G401 (cell line): ENCODE measurements at places on chromosomes 4 and X.

DNA sequence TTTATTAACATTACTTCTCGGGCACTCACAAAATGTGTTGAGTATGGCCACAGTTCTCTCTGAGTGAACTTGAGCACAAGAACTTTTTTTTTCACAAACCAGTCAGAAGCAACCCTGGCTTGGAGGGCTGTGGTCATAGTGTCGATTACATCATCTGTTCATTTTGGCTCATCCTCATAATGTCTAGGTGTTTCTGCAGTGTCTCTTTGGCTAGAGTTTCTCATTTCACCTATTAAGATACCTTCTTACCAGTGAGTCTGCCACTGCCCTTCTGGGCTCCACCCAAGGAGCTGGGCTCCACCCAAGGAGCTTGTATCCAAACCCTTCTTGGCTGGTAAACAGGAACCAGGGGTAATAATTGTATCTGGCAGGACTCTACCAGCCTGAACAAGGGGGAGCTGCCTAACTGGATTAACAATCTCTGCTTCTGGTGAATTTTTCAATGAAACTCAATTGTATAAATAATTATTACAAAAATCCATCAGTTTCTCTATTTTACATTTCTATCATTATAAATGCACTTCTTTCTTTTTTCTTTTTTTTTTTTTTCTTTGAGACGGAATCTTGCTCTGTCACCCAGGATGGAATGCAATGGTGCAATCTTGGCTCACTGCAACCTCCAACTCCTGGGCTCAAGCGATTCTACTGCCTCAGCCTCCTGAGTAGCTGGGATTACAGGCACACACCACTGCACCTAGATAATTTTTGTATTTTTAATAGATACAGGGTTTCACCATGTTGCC, 667.7 kb upstream of the SLIT2 start:
- no peak for DNase-seq

DNA sequence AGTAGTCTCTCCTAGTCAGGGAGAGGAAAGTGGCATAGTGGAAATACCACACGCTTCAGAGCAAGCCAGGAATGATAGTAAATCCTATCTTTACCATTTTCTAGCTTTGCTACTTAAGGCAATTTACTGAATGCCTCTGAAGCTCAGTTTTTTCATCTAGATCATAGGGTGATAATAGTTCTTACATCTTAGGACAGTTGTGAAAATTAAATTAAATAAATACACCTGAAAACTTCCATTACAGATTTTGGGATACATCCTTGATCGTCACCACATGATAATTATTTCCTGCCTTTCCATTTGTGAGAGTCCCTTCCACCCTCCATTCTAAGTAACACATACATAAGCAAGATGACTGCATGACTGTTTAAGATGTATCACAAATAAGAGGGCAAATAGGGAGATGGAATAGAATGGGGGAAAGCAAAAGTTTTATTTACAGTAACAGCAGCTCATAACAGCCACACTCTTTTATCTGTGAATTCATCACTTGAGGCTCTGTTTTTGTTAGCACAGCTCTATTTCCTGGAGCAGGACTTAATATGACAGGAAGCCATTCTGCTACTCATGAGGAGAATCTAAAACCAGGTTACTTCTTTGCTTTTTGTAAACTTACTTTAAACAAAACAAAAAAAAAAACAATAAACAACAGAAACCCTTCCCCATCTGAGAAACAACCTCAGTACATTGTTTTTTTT, 13.4 kb downstream of the P2RY10 start:
- no peak for DNase-seq

- DNase-seq, result no peak
Observed at GRCh38 chr4:110106931-110107296, 91.5 kb downstream of the ELOVL6 start.

- DNase-seq, result peak; percentile 72
Observed at GRCh38 chr4:71713611-71714203, 70.2 kb downstream of the GC start.

GRCh38 chrX:27254656-27255055, 208.5 kb downstream of the PPP4R3C start:
- DNase-seq, result no peak

- no peak for DNase-seq
Observed at GRCh38 chrX:136318156-136318555, 17.4 kb downstream of the ADGRG4 start.

DNA sequence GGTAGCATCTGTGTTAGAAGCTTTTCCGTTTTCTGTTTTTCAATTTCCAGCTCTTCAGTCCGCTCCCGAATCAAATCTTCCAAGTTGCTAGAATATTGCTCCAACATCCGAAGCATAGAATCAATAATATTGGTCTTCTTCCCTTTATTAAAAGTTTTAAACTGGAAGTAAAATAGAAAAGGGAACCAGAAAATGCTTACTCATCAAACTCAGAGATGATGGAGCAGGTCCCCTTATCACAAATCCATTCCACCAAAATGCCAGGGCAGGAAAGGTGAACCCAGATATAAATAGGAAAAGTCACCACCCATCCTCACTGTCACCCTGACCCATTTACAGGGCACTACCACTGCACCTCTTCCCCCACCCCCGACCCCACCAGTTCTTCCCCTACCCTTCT, 89.0 kb downstream of the GUCY2F start:
- DNase-seq, result no peak

DNA sequence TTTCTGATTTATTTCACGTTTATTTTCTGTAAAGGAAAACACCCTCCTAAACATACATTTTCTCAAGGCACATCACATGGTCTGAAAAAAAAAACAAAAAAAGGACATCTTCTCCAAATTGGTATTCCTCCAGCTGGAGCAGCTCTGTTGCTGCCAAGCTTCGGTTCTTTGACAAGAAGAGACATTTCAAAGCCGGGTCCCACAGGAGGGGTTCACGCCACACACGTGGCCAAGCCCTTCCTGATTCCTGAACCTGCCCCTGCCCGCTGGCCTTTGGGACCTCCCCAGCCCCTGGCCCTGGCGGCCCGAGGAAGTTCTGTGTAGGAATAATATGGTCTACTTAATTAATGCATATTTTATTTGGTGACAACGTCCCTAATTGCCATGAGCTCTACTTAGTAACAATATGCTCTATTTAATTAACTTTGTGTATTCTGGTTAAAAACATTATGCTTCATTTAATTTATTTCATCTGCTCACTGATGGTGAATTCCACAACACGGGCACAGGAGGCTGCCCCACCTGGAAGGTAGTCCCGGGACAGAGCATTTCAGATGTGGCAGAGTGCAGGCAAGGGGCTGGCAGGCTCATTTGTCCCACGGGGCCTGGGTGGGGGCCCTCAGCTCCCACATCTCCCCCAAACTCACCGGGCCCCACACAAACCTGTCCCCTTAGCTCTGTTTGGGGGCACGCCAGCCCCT, 5.4 kb upstream of the RGS12 start:
- peak; percentile 81 for DNase-seq

DNA sequence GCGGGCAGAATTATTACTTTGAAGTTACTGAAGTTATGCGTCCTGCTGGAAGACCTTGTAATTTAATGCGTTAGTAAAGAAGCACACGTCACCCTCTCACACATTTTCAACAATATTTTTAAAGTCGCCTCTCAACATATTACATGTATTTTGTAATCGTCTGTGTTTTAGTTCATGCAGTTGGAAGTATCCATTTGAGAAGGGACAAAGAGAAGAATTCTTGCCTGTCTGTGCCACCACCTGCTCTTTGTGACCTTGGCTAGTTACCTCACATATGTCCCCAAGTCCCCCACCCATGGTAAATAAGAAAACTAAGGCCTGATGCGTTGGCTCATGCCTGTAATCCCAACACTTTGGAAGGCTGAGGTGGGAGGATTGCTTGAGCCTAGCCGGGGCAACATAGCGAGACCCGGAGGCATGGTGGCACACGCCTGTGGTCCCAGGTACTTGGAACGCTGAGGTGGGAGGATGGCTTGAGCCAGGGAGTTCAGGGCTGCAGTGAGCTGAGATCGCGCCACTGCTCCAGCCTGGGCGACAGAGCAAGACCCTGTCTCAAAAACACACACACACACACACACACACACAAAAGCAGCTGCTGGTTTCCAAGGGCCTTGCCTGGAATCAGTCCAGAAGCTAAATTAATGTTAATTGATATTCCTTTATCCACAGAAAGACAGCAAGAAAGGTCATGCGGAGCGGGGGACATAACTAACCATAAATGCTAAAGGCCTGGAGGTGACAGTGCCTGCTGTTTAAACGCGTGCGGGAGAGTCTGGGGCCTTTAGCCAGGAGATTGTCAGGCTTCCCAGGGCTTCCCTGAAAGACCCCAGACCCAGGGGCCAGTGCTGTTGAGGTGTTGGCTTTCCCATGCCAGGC, 811 bp downstream of the TMEM187 start:
- no peak for DNase-seq

DNA sequence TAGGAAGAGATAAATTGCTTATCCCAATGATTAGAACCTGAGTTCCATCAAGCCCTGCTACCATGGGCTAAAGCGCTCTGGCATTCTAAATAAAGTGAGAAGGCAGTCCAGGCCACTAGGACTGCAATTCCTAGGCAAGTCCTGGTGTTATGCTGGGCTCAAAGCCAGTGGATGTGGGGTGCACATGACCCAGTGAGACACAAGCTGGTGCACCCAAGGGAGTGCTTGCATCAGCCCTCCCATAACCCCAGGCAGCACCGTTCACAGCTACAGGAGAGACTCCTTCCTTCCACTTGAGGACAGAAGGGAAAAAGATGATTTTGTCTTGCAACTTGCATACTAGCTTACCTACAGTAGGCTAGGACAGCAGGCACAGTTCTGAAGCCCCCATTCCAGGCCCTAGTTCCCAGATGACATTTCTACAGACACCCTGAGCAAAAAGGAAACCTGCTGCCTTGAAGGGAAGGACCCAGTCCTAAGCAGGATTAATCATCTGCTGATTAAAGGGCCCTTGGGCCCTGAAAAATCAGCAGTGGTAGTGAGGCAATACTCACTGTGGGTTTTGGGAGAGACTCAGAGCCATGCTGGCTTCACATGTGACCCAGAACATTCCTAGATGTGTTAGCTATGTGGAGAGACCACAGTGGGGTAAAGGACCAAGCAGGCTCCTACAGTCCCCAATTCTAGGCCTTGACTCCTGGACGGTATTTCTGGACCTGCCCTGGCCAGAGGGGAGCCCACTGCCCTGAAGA, 77.8 kb downstream of the KLHL13 start:
- no peak for DNase-seq

- DNase-seq, result no peak
Observed at GRCh38 chr4:113657586-113658233, 103.8 kb downstream of the CAMK2D start.

DNA sequence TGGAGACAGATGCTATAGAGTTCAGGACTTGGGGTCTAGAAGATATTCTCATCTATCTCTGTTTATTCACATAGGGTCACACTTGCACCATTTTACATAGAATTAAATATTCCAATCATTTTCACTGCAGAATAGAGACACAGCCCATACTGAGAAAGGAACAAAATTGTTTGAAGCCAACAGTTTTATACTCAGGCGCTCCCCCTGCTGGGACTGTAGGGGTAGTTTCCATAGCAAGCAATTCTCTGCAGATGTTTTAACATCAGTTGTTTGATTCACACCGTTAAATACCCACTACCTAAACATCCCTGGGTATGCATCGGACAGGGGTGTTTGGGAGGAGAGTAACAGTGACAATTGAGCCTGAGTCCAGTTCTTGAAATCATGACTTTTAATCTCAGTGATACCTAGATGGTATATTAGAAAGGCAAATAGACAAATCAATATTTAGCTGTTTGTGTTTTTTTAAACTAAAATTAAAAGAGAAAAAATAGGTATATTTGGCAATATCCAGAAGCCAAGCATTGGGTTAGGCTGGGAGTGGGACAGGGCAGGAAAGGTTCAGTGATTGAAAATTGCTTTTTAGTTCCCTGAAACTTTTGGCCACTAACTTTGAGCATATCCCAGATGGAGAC, 33.8 kb downstream of the LONRF3 start:
- peak; percentile 14 for DNase-seq

DNA sequence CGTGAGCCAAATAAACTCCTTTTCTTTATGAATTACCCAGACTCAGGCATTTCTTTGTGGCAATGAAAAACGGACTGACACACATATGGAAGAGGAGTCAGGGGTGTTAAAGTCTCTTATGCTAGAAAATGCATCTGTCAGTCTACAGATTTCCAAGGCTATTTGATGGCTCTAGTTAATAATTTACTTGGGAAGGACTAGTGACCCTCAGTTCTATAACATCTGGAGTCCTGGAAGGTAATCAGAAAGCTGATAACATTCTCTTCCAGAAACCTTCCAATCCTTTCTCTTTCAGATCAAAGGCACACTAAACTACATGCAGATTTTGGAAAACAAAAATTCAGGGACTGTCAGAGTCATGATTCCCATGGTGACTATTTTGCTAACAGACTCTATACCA, 142.0 kb upstream of the TEX13D start:
- no peak for DNase-seq

- no peak for DNase-seq
Observed at GRCh38 chr4:158788516-158788915, 19.7 kb downstream of the FNIP2 start.

- DNase-seq, result no peak
Observed at GRCh38 chrX:98141466-98141865, 1257.8 kb downstream of the RPA4 start.

DNA sequence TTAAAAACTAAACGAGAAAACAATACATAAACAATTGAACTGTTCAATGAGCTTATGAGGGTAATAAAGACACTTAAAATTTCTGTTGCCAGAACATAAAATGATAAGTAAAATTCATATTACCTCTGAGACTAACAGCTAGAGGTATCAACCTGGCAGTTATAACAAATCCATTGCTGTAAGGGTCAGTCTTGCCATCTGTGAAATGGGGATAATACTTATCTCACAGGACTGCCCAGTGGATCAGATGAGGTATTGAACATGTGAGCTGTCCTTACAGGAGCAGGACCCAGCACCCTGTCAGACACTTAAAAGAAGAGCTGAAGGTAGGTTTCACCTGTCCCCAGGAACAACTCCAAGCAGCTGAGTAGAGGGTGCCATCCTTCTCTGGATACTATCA, 2.5 kb downstream of the TCEAL3 start:
- DNase-seq, result no peak

DNA sequence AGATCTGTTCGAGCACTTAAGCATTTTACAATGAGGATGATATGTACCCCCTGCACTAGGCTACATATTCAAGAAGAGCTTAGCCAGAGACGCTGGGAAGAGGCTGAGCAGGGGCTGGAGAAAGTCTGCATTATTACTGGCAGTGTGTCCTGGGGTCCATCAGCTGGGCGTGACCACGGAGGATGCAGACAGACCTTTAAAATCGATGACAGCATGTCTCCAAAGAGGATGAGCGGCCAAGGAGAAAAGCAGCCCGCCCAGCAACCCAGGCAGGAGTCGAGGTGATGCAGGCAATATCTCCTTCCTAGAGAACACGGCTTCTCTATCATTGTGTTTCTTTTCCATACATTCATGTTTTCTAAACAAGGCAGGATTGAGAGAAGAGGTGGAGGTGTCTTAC, 300.7 kb downstream of the USP46 start:
- DNase-seq, result no peak
